ENCODE measurements at places on chromosomes 16 and 17. TPM values are rescaled to one million over a fixed set of nuclear protein-coding genes. Genes with fewer than 3 reads are reported as not detected.

The CCDC154 gene
- 3.5 TPM for polyA plus RNA-seq

The TAT gene
- polyA plus RNA-seq: 0.09 TPM

The COX6A2 gene
- polyA plus RNA-seq: 1.6 TPM

The ANKFY1 gene
- 47.4 TPM for polyA plus RNA-seq

DNA sequence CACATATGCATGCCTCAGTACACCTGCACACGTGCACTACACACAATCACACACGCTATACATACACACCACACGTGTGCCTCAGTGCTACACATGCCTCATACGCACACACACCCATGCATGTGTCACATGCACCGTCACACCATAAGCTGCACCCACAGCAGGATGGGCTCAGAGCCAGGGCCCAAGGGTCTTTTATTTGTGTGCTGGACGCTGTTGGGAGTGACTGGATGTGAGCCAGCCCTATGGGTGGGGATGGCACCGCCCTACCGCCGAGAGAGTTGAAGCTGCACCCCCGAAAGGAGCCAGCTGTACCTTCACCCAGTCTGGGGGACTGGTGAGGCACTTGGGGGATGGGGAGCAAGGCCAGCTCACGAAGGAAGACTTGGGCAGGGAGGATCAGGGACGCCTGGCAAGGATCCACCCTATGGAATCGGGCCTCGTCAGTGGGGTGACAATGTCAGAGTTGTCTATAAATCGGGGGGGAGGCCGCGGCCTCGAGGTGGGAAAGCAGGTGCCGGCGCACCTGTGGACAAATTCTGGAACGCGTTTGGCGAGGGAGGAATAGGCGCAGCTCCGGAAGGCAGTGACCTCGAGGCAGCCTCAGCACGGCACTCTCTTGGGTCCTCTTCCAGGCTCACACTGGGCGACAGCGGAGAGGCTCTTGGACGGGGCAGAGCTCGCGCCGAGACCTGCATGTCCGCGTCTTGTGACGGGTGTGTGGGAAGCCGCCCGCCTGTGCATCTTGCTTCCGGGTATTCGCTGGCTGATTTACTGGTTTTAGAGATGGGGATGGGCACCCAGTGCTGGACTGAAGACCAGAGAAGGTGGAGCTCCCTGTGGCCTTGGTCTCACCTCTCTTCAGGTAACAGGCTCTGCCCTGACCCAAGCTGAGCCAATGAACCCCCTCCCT is 7.3 kb downstream of the RGS11 start:
- no peak for DNase-seq

GRCh38 chr16:50509521-50510341 is 38.5 kb upstream of the NKD1 start:
- no peak for DNase-seq

- no peak for DNase-seq
These were observed 136.4 kb downstream of the ABCC6 start for GRCh38 chr16:16086653-16087446.

DNA sequence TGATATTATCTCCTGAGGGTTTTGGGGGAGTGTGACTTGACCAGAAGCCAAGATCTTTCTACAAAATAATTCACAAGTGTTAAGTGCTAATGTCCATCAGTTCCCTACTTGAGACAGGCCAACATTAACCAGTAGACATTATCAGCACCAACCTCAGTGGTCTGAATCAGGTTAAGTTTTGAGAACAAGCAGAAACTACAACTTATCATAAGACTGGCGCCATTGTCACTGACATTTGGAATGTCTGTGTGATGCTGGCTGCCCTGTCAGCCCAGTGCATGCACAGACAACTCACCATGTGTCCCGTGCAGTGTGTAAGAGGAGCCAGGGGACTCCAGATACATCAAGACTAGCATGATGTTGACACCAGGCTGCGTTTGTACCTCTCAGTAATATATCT is 76.8 kb downstream of the CCDC182 start:
- DNase-seq: no peak

GRCh38 chr16:47927330-47927729 is 228.5 kb downstream of the ABCC12 start:
- no peak for DNase-seq

DNA sequence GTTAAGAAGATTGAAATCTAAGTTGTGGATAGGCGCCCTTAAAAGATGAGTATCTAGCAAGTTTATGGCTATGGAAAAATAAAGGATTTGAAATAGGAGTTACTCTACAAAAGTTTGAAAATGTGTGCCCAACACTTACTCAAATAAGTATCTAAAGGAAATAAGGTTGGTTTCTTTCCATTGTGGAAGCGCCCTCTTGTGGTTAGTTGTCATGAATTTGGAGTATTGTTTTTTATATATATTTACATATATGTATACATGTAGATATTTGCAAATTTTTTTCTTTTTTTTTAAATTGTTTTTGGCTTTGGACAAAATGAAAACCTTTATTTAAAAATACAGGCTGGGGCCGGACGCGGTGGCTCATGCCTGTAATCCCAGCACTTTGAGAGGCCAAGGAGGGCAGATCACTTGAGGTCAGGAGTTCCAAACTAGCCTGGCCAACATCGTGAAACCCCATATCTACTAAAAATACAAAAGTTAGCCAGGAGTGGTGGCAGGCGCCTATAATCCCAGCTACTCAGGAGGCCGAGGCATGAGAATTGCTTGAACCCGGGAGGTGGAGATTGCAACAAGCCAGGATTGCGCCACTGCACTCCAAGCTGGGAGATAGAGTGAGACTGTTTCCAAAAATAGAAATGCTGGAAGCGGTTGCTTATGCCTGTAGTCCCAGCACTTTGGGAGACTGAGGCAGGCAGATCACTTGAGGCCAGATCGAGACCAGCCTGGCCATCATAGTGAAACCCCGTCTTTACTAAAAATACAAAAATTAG is 24.0 kb upstream of the VPS4A start:
- DNase-seq: peak; percentile 64

DNA sequence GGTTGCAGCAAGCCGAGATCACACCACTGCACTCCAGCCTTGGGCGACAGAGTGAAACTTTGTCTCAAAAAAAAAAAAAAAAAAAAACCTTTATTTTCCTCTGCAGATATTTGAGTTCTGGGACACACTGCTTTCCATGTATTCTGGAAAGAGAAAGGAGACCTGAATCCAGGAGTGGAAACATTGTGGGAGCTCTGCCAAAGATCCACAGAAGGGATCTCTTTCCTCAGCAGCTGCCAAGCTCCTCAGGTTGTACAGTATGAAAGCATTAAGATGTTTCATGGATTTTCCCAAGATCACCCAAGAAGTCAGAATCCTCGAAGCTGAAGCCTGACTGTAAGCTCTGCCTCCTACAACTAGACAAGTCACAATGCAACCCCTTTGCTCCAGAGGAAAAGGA is 13.5 kb downstream of the NPRL3 start:
- DNase-seq: no peak

DNA sequence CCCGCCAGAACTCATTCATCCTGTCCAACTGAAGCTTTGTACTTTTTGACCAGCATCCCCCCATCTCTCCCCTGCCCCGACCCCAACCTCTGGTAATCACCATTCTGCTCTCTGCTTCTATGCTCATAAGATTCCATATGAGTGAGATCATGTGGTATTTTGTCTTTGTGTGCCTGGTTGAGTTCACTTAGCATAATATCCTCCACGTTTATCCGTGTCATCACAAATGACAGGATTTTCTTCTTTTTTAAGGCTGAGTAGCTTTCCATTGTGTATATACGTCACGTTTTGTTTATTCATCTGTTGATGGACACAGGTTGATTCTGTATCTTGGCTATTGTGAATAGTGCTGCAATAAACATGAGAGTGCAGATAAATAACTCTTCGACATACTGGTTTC is 278.9 kb downstream of the SNX29 start:
- no peak for DNase-seq

DNA sequence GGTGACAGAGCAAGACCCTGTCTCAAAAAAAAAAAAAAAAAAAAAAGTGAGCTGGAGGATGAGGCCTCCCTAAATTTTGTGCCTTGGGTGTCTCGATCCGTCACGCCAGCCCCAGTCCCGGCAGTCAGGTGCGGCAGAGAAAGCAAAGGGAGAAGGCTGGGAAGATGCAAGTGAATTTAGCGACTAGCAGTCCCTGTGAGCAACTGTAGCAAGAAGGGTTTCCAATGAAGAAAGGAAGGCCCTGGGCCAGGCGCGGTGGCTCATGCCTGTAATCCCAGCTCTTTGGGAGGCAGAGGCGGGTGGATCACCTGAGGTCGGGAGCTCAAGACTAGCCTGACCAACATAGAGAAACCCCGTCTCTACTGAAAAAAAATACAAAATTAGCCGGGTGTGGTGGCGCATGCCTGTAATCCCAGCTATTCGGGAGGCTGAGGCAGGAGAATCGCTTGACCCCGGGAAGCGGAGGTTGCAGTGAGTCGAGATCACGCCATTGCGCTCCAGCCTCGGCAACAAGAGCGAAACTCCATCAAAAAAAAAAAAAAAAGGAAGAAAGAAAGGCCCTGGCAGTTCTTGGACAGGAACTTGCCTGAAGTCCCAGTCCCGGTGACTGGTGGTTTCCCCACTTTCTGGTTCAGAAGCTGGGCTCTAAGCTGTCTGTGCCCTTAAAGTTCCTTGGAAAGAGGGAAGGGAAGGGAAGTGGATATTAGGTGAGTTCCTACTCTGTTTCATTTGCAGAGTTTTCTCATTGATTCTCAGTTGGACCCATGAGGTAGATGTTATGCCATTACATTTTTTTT is 1.8 kb upstream of the QPRT start:
- DNase-seq: no peak

GRCh38 chr17:62884781-62885180 is 76.7 kb upstream of the MARCHF10 start:
- DNase-seq: no peak

GRCh38 chr17:70961341-70961740 is 792.0 kb downstream of the KCNJ2 start:
- DNase-seq: no peak

DNA sequence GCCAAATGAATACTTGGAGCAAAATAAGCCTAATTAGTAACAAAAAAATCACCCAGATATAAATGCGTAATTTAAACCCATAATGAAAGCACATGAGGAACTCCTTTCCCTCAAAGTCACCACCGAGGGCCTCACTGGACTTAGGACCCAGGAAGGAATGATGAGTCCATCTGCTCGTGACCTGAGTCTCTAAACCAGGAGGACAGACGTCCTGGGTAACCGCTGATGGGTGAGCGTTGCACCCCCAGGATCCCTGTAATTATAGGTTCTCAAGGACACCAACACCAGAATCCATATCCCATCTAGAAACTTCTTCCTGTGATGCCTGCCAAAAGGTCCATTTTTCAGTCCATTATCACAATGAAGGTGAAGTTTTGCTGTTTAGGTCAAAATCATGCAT is 121.4 kb downstream of the ZNF778 start:
- no peak for DNase-seq
